ENCODE measurements at places on chromosomes 5 and 9.
A peak's percentile ranks its signal among the peaks of the same experiment; 100 is the strongest.

DNA sequence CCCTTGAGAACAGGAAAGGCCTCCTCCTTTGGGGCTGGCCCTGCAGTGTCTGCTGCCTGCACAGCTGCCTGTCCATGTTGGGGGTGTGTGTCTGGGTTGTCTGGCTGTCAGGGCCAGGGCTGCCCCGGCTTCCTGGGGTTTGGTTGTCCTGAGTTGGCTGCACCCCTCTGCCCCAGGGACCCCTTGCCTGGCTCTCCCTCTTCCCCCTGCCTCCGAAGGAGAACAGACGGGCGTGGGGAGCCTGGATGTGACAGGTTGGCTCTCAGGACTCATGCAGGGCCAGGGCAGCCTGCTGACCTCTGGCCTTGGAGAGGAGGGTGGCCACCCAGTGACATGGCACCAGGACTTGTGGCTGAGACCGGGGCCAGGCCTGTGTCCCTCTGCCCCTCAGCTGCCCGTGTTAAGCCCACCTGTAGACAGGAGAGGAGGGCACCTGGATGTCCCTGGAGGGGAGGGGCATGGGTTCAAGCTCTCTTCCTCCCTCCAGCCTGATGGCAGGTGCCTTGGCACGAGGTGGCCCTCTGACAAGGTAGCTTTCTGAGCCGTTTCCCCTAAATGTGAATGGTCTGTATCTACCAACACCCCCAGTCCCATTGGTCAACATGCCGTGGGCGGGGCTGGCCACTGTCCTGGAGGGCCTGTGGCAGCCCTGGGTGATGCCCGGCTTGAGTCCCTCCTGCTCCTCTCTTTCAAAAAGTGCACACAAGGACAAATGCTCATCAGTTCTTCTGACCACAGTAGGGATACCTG lies 34.9 kb downstream of the WNK2 start:
- no peak for DNase-seq

DNA sequence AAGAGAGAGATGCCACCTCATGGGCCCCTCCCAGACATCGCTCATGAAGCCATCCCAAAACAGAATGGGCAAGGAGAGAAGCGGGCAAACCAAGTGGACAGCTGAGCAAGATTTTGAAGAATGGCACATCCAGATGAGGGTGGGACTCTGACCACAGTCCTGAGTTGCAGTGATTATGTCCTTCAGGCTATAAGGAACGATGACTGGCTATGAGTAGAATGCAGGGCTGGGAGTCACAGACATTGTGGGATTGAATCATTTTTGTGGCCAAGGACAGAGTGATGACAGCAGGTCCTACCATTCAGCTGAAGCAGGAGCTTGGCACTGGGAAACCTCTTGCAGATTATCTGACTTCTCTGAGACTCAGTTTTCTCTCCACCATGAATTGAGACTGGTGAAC lies 245.7 kb upstream of the SLC30A5 start:
- DNase-seq, result no peak

- peak; percentile 9 for DNase-seq
Measured at GRCh38 chr5:138068742-138069600, 14.9 kb upstream of the WNT8A start.

DNA sequence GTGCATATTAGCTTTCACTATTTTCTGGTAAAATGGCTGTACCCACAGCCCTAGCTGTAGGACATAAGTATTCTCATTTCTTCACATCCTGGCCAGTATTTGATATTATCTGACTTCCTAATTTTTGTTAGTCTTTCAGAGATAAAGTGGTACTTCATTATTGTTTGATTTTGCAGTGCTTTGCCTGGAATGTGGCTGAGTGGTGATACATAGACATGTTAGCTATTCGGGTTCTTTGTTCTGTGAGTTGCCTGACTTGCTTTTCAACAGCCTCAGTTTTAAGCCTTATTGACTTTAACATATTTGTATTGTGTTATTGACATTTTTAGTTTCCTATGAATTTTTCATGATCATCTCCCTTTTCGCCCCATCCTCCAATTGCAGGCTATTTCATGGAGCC lies 161.1 kb downstream of the GABBR2 start:
- DNase-seq, result no peak

DNA sequence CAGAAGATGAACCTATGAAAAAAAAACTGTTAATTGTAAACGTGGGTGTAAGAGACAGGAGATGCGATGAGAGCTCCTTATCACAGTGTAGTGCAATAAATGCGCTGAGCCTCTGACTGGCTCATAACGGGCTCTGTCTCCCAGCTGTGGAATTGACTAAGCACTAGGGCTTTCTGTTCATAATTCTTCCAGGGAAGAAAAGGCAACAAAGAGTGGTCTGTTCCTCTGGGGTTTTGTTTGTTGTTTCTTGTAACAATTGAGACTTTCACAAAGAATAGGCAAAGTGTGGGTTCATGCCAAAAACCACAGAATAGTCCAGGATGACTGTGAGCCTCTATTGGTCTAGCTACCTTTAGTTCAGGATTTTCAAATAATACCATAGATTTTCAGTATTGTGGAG lies 39.4 kb downstream of the UBE2QL1 start:
- no peak for DNase-seq

DNA sequence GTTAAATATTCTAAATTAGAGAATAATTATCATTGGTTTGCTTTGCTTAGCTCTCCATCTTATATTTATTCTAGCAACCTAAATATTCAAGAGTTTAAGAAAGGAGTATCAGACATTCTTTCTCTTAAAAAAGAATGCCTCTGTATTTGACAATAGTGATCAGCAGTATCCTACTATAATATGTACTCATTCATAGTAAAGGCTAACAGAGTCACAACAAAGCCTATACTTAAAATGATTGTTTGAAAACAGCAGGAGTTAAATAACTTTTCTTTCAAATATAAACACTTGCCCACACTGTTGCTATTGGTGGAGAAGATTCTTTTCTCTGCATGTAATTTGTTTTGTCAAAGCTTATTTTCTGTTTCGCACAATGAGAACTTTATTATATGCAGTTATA lies 178.4 kb downstream of the PTPRD start:
- no peak for DNase-seq

GRCh38 chr9:109520475-109521132 lies 22.5 kb upstream of the PTPN3 start:
- DNase-seq, result no peak

GRCh38 chr9:129331772-129332500 lies 153.9 kb upstream of the IER5L start:
- DNase-seq, result no peak

- DNase-seq, result no peak
Measured at GRCh38 chr5:10631316-10631996, 67.6 kb downstream of the ANKRD33B start.

- no peak for DNase-seq
Measured at GRCh38 chr9:129989740-129990139, 53.2 kb downstream of the FNBP1 start.

GRCh38 chr9:20391208-20391607 lies 231.1 kb downstream of the MLLT3 start:
- no peak for DNase-seq

GRCh38 chr5:96219580-96220281 lies 213.3 kb downstream of the PCSK1 start:
- DNase-seq, result no peak

- DNase-seq, result no peak
Measured at GRCh38 chr5:152007653-152008335, 83.1 kb upstream of the GLRA1 start.

- DNase-seq, result no peak
Measured at GRCh38 chr5:53291528-53291927, 182.0 kb upstream of the MOCS2 start.

- DNase-seq, result no peak
Measured at GRCh38 chr9:104784098-104784497, 20.2 kb downstream of the NIPSNAP3B start.

GRCh38 chr9:128033609-128034008 lies 33.5 kb downstream of the NAIF1 start:
- no peak for DNase-seq

- DNase-seq, result no peak
Measured at GRCh38 chr5:124056991-124057723, 545.2 kb downstream of the CSNK1G3 start.

GRCh38 chr5:161138751-161139455 lies 286.9 kb upstream of the ATP10B start:
- no peak for DNase-seq

DNA sequence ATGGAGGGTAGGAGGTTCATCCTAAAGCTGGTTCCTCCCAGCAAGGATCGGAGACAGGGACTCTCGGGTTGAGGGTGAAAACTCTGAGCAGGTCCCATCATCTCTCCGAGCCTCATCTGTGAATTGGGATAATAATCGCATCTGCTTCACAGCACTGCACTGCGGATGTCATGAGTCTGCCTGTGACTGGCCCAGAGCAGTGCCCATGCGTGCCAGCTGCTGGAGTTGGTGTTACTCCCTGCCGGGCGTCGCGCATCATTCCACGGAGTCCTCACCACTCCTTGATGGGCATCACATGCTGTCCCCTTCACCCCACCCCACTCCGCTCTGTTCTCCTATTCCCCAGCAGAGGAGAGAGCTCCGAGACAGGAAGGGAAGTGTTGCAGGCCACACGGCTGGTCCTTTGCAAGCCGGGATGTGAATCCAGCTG lies 35.1 kb upstream of the ORM1 start:
- DNase-seq, result no peak

GRCh38 chr9:113712053-113712452 lies 164.1 kb upstream of the ZNF618 start:
- DNase-seq, result no peak

- no peak for DNase-seq
Measured at GRCh38 chr5:55699041-55699688, 13.0 kb downstream of the SLC38A9 start.

DNA sequence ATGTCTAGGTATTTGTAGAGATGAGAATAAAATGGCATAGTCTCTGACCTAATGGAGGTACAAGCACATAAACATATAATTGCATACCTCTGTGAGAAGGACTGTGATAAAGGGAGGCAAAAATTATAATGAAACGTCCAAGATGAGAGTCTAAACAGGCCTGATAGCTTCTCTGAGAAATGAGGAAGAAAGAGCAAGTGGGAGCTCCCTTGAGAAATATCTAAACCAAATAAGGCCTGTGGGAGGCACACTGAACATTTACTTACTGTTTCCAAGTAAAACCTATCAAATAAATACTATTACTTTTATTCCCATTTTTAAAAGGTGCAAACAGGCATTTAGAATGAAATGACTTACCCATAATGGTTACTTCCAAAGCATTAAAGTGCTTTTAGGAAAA lies 125.6 kb upstream of the PAPPA start:
- no peak for DNase-seq

DNA sequence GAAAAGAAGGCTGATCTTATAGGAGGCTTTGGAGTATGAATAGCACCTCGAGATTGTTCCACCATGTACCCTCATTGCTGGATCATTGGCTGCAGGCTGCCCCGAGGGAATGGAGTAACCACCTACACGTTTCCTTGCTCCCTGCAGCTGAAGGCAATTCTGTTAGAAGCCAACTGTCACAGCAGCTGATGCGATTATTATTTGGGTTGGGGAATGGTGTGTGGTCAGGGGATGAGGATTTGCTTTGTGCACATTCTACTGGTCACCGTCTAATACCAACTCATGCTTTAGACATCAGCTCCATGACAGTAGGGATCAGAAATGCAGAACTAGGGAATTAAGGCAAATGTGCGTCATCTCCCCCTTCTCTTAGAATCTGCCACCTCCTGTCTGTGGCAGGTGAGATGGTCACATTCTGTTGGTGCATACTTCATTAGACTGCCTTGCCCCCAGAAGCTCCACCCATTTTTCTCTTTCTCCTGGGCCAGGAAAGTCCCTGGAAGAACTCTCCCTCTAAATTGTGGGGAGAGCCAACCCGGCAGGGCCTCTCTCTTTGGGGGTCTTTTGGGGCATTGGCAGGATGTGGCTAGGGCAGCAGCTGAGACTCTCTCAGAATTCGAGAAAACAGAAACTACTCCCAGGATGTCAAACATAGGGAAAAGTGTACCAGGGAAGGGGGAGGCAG lies 32.8 kb downstream of the NEUROG1 start:
- no peak for DNase-seq

Data from AG04449 (cell line).